ENCODE measurements at places on chromosomes 12 and 14.
A peak's percentile ranks its signal among the peaks of the same experiment; 100 is the strongest.

DNA sequence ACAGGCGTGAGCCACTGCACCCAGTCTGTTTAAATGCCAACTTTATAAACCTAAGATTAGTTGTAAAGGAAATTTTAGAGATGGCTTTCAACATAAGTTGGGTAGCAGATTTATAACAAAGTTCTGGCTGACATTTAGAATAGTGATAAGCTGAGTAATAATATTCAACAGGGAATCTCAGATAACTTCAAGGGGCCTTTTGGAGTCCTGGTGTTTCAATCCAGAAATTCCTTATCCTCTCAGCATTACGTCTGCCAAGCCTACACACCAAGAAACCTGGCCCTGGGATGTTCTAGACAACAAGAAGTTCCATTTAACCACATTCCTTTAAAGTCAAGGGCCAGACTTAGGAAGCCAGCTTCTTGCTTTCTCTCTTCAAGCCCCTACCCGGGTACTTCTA, 59.5 kb upstream of the DYRK2 start:
- no peak for DNase-seq

- no peak for DNase-seq
Measured at GRCh38 chr12:33044447-33044846, 147.9 kb upstream of the PKP2 start.

- no peak for DNase-seq
Measured at GRCh38 chr12:47280543-47281300, 201.0 kb upstream of the AMIGO2 start.

DNA sequence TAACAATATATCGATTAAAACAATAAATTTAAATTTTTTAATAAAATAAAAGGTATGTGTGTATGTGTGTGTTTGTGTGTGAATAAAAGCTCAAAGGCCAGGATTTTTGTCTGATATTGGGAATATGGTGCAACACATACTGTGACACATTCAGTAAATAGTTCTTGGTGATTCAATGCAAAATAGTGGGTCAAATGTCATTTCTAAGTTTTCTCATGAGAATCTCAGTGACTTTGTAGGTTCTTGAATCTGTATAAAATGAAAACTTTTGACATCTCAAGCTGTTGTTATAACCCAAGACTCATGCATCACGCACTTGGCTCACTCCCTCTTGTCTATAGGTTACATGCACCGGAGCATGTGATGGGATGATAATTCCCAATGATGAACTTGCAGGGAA, 16.2 kb upstream of the MED6 start:
- DNase-seq = no peak

GRCh38 chr12:662566-663292, 516 bp downstream of the NINJ2 start:
- no peak for DNase-seq

DNA sequence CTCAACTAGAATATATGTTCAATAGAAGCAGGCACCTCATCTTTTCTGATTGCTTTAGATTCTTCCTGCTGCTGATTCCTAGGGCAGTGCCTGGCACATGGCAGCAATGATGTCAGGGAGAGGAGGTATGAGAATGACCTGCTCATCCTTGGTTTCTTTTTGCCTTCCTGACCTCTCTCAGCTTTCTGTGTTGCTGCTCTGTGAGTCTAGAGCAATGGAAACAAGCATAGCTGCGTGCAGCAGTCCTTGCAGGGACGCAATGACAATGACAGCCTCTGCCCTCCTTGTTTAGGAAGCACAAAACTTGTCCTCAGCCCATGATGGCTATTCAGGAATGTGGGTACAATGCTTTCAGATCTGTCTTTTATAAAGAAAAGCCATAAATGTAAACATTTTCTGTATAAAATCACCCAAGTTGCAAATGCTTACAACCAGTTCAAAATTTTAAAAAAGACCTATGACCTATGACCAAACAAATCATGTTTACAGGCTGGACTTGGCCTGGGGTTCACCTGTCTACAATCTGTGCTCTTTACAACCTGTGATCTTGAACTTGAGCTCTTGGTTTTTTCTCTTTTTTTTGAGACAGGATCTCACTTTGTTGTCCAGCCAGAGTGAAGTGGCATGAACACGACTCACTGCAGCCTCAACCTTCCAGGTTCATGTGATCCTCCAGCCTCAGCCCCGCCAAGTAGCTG, 549.4 kb upstream of the ATP2B1 start:
- DNase-seq = no peak

- DNase-seq = no peak
Measured at GRCh38 chr12:98149270-98149669, 366.1 kb upstream of the TMPO start.

DNA sequence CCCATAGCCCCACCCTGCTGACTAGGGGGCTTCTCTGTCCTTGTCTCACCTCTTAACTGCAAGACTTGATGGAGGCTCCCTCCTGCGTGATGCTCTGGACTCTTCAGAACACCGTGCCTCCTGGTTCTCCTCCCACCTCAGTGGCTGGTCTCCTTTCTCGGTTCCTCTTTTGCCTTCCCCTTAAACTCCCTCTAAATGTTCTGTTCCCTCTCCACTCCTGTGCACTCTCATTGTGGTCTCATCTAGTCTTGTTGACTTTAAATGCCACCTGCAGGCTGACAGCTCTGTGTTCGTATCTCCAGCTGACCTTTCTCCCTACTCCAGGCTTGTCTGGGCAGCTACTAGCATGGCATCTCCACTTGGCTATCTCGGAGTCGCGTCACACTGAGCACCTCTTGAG, 28.3 kb downstream of the DYNC1H1 start:
- DNase-seq = no peak

- DNase-seq = no peak
Measured at GRCh38 chr12:93829016-93829415, 151.8 kb downstream of the CRADD start.

DNA sequence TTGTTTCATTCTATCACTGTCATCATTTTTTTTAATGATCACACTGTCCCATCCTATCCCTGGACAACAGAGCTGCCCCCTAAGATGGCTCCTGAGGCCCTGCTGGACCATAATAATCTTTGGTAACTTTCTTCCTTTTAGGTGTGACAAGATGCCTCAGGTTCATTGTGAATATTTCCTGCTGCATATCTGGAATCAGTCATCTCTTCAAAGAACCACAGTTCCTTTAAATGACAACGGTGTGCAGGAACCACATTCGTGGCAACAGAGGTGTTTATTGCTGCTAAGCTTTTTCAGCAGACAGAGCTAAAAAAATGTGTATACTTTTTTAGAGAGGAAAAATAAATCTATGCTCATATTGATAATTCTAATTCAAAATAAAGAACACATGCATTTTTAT, 312.9 kb downstream of the MED13L start:
- no peak for DNase-seq

DNA sequence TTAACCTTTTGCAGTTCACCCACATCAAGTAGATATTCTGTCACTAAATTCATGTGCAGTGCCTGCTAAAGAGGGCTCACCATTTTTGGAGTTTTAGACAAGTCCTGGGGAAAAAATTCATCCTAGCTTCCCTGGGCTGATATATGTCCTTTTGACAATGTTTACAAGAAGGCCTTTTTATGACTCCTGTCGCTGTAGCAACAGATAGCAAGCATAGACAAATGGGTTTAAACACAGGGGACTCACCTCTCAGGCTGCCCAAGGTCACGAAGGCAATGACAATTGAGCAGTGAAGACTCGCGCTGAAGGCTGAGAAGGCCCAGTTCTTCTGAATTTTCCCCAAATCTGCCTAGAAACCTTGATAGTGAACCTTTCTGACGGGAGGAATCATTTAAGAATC, 150.7 kb upstream of the CPM start:
- no peak for DNase-seq

- peak; percentile 62 for DNase-seq
Measured at GRCh38 chr12:52440821-52441319, 6.7 kb upstream of the KRT75 start.

Measured in A172 (cell line).